ENCODE measurements at places on chromosomes 6 and 20. TPM values are rescaled to one million over a fixed set of nuclear protein-coding genes. Genes with fewer than 3 reads are reported as not detected.

CDSN gene
- total RNA-seq = not detected

R3HDML gene
- not detected for total RNA-seq

CTCFL gene
- not detected for total RNA-seq

NOX3 gene
- not detected for total RNA-seq

TCP11 gene
- total RNA-seq = not detected

SMPDL3A gene
- total RNA-seq = 0.19 TPM

MAD2L1BP gene
- total RNA-seq = 41.8 TPM

HECA gene
- 60.1 TPM for total RNA-seq

PRR18 gene
- total RNA-seq = not detected

TMEM74B gene
- 0.10 TPM for total RNA-seq

ZNF133 gene
- 9.2 TPM for total RNA-seq

L3MBTL3 gene
- total RNA-seq = 13.5 TPM

GLP1R gene
- total RNA-seq = not detected

DACT2 gene
- total RNA-seq = 0.10 TPM

SCUBE3 gene
- not detected for total RNA-seq

TOMM6 gene
- total RNA-seq = 202 TPM

CST5 gene
- total RNA-seq = not detected

SNAP25 gene
- not detected for total RNA-seq

TRIM10 gene
- total RNA-seq = not detected

LY6G6C gene
- not detected for total RNA-seq

TMEM170B gene
- 0.82 TPM for total RNA-seq

AVP gene
- not detected for total RNA-seq

TAAR9 gene
- total RNA-seq = not detected

PRND gene
- total RNA-seq = not detected

NNAT gene
- 0.17 TPM for total RNA-seq

OR2J3 gene
- total RNA-seq = not detected

VSX1 gene
- not detected for total RNA-seq

ZSCAN12 gene
- 7.5 TPM for total RNA-seq

STMN3 gene
- 49.4 TPM for total RNA-seq

SIRPD gene
- total RNA-seq = 0.27 TPM

SLC35D3 gene
- not detected for total RNA-seq

ID4 gene
- not detected for total RNA-seq

FAM83C gene
- total RNA-seq = not detected

DPPA5 gene
- total RNA-seq = not detected

ARHGAP40 gene
- not detected for total RNA-seq

RAB44 gene
- total RNA-seq = 0.15 TPM

DEF6 gene
- 219 TPM for total RNA-seq

PSORS1C1 gene
- total RNA-seq = 0.57 TPM

CASS4 gene
- total RNA-seq = 8.6 TPM

GPX5 gene
- total RNA-seq = not detected

PI16 gene
- total RNA-seq = 15.1 TPM

SLC17A3 gene
- total RNA-seq = 0.75 TPM

OR2H1 gene
- not detected for total RNA-seq

SLC35F1 gene
- total RNA-seq = not detected

VIP gene
- not detected for total RNA-seq

RAET1L gene
- total RNA-seq = not detected

SNX3 gene
- 84.6 TPM for total RNA-seq

RAMACL gene
- total RNA-seq = 0.32 TPM

EYS gene
- total RNA-seq = not detected

CRISP1 gene
- total RNA-seq = not detected

TSHZ2 gene
- total RNA-seq = 9.2 TPM

SYTL3 gene
- total RNA-seq = 25.8 TPM

SOX18 gene
- 0.15 TPM for total RNA-seq

HMGCLL1 gene
- total RNA-seq = not detected

SIRPB1 gene
- 3.6 TPM for total RNA-seq

HLA-DQB1 gene
- total RNA-seq = 26.0 TPM

PROCR gene
- 0.35 TPM for total RNA-seq

ACTL10 gene
- total RNA-seq = 2.4 TPM
